Mononuclear cell (primary cell): ENCODE measurements at places on chromosomes 13 and 19. TPM values are rescaled to one million over a fixed set of nuclear protein-coding genes. Genes with fewer than 3 reads are reported as not detected.

CLC gene
- total RNA-seq, result 0.73 TPM

STXBP2 gene
- 89.7 TPM for total RNA-seq

AMER2 gene
- 0.10 TPM for total RNA-seq

SIGLEC12 gene
- total RNA-seq, result not detected

ZNF83 gene
- total RNA-seq, result 39.4 TPM

ZNF491 gene
- total RNA-seq, result 0.94 TPM

NLRP11 gene
- total RNA-seq, result under 0.01 TPM

OR7A5 gene
- total RNA-seq, result 0.10 TPM

ADAMTSL5 gene
- total RNA-seq, result 0.84 TPM

CEBPA gene
- 19.8 TPM for total RNA-seq

RPL28 gene
- 605 TPM for total RNA-seq

ZNF433 gene
- total RNA-seq, result 0.63 TPM

HIF3A gene
- total RNA-seq, result not detected

BCL2L12 gene
- total RNA-seq, result 1.8 TPM

DIRAS1 gene
- total RNA-seq, result 1.2 TPM

TNFRSF19 gene
- total RNA-seq, result 0.21 TPM

SIGLEC14 gene
- total RNA-seq, result 28.4 TPM

KCNC3 gene
- total RNA-seq, result 2.1 TPM

SIGLECL1 gene
- not detected for total RNA-seq

ZNF559 gene
- 10.3 TPM for total RNA-seq

ZNF77 gene
- total RNA-seq, result 1.4 TPM

MAMSTR gene
- 0.10 TPM for total RNA-seq

CGB2 gene
- total RNA-seq, result not detected

KLK4 gene
- total RNA-seq, result 0.21 TPM

SULT2B1 gene
- not detected for total RNA-seq

MED16 gene
- total RNA-seq, result 15.2 TPM

ZNF888 gene
- total RNA-seq, result 3.8 TPM

ZNF560 gene
- not detected for total RNA-seq

TTC9B gene
- total RNA-seq, result 0.10 TPM
